ENCODE measurements at places on chromosomes 1 and 21. TPM values are rescaled to one million over a fixed set of nuclear protein-coding genes. Genes with fewer than 3 reads are reported as not detected.

DNA sequence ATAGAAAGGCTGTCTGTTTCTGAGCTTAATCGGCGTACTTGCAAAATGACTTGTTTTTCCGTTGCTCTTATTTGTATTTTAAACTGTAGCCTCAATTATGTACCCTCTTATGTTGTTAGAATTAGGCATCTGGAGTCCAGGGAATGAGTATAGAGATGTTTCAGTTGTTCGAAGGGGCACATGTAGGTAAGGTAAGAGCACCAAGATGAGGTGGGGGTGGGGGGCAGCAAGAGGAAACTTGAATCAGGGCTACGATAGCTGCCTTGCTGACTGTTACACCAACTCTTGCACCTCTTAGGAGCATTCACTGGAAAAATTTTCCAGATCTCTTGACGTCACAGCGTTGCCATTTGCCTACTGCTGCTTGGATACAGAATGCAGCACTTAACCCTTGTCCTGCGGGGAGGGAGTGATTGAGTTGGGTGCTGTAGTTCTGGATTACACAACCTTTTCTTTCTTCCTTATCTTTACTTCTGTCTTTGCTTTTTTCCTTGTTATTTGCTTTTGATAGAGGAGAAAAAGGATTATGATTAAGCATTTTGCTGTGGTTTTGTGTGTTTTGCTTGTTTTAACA, 3.2 kb downstream of the ATP1B1 start:
- peak overlapping the region; percentile 45 for H3K27ac ChIP-seq
- H3K36me3 ChIP-seq = peaks cover 6% of the 10 kb centered on the region
- H3K4me1 ChIP-seq = peaks cover 30% of the 10 kb centered on the region

The CLCA1 gene
- not detected for total RNA-seq

The MATN1 gene
- 3.7 TPM for total RNA-seq

- no peak for DNase-seq
- no peak overlapping the region for H3K27ac ChIP-seq
- no peaks in the 10 kb centered on the region for H3K36me3 ChIP-seq
Observed at GRCh38 chr1:181759481-181759880, 276.2 kb downstream of the CACNA1E start.

- H3K36me3 ChIP-seq = peaks cover 8% of the 10 kb centered on the region
- DNase-seq = no peak
- peaks cover 3% of the 10 kb centered on the region for H3K4me1 ChIP-seq
- no peak overlapping the region for H3K4me3 ChIP-seq
- peaks cover 46% of the 10 kb centered on the region for H3K27me3 ChIP-seq
Observed at GRCh38 chr1:201348211-201348566, 29.3 kb downstream of the TNNT2 start.

The NBL1 gene
- total RNA-seq = 32.0 TPM

GRCh38 chr21:15560383-15561056, 169.3 kb upstream of the USP25 start:
- no peak overlapping the region for H3K4me3 ChIP-seq
- peaks cover 37% of the 10 kb centered on the region for H3K27me3 ChIP-seq
- H3K4me1 ChIP-seq = no peaks in the 10 kb centered on the region

The WDR64 gene
- total RNA-seq = 0.35 TPM

- DNase-seq = peak; percentile 16
- peaks cover 60% of the 10 kb centered on the region for H3K4me1 ChIP-seq
- no peaks in the 10 kb centered on the region for H3K36me3 ChIP-seq
Observed at GRCh38 chr1:221712198-221712684, 29.6 kb downstream of the DUSP10 start.

DNA sequence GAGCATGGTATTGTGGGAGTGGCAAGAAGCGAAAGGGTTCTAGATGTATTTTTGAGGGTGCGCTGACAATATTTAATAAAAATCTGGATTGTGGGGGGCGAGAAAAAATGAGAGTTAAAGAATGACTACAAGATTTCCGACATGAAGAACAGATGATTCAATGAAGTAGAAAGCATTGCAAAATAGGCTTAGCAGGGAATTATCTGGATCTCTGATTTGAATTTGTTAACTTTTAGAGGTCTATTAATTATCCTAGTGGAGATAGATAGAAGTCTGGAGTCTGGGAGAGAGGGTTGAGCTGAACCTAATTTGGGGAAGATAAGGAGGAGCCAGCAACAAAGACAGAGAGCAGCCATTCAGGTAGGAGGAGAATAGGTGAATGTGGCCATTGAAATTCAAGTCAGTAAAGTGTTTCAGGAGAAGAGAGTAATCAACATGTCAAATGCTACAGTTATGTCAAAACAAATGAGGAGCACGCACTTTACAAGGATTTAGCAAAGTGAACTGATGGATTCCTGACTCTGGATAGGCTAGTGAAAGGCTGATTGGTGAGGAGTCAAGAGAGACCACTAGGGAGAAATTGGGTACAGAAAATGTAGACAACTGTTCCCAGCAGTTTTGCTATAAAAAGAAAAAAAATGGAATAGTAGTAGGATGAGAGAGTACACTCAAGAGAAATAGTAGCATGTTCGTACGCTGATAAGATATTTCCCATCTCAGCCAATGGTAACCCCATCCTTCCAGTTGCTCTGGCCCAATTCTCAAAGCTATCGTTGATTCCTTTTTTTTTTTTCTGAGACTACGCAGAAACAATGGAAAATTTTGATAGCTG, 393.2 kb upstream of the CXADR start:
- no peaks in the 10 kb centered on the region for H3K4me1 ChIP-seq
- no peaks in the 10 kb centered on the region for H3K27me3 ChIP-seq
- H3K4me3 ChIP-seq = no peak overlapping the region
- H3K36me3 ChIP-seq = no peaks in the 10 kb centered on the region
- DNase-seq = no peak

GRCh38 chr1:229380536-229381160, 37.8 kb upstream of the CCSAP start:
- no peak overlapping the region for H3K4me3 ChIP-seq
- no peaks in the 10 kb centered on the region for H3K4me1 ChIP-seq
- peaks cover 38% of the 10 kb centered on the region for H3K27me3 ChIP-seq
- DNase-seq = no peak

The ADCY10 gene
- 1.4 TPM for total RNA-seq

GRCh38 chr1:5365751-5366150, 626.5 kb downstream of the NPHP4 start:
- H3K4me3 ChIP-seq = no peak overlapping the region
- peaks cover 6% of the 10 kb centered on the region for H3K4me1 ChIP-seq
- no peak overlapping the region for H3K27ac ChIP-seq
- H3K27me3 ChIP-seq = no peaks in the 10 kb centered on the region
- H3K36me3 ChIP-seq = no peaks in the 10 kb centered on the region

DNA sequence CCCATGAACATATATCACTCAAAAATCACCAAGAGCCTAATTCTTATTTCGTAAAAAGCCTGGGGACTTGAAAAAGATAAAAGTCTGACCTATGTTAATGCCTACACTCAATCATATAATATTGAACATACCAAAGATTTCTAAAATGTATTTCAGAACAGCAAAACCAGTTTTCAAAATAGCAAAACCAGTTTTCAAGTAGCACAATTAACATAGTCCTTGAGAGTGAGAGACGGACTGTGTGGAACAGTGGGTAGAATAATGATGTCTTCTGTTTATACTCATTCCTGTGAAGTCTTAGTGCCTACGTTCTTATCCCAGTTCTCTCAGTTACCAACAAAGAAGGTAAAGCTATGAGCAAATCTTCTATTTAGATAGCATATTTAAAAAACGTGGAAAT, 22.3 kb upstream of the RGS2 start:
- H3K27me3 ChIP-seq = peaks cover 17% of the 10 kb centered on the region
- H3K4me3 ChIP-seq = no peak overlapping the region
- no peak for DNase-seq
- H3K27ac ChIP-seq = no peak overlapping the region
- peaks cover 2% of the 10 kb centered on the region for H3K4me1 ChIP-seq
- H3K36me3 ChIP-seq = peaks cover 1% of the 10 kb centered on the region

DNA sequence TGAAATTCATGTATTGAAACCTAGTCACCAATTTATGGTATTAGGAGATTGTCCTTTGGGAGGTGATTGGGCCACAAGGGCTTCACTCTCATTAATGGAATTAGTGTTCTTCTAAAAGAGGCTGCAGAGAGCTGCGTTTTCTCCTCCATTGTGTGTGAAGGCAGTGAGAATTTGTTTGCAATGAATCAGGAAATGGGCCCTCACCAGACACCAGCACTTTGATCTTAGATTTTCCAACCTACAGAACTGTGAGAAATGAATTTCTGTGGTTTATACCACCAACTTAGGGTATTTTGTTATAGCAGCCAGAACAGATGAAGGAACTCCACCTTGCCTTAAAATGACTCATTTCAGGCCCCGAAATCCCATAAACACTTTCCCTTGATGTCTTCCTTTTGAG, 544.2 kb downstream of the RWDD3 start:
- no peak overlapping the region for H3K4me3 ChIP-seq
- no peak for DNase-seq
- H3K27me3 ChIP-seq = no peaks in the 10 kb centered on the region
- no peak overlapping the region for H3K27ac ChIP-seq

Measured in T-helper 17 cell (primary cell).